ENCODE measurements at places on chromosomes 3 and 15.

DNA sequence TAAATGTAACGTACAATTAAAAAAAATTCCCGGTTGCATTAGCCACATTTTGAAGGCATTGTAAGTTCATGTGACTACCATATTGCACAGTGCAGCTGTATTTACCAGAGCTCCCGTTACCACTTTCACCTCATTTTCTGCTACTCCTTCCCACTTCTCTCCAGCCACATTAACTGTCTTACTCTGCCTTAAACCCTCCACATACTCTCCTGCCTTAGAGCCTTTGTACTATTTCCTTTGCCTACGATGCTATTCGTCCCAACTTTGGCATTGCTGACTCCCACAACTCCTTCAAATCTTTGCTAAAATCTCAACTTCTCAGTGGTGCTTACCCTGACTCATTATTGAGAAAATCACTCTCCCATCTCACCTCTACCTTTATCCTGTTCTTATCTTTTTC, 115.2 kb downstream of the CADM2 start:
- no peak for DNase-seq

DNA sequence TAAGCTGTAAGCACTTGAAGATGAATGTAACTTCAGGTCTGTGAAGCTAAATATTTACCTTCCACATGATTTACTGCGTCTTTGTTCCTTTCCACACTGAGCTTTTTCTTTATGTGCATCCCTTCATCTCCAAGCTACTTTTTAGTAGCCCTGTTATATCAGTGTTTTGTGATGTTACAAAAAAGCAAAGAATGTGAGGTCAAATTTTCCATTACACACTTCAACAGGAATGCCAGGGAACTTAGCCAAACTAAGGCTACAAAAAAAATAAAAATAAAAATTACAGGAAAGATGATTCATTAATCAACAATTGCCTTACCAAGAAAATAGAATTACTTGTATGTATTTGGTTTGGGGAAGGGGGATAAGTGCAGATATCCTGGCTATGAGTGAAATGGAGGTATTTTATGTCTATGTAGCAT, 73.0 kb downstream of the FILIP1L start:
- DNase-seq = no peak

DNA sequence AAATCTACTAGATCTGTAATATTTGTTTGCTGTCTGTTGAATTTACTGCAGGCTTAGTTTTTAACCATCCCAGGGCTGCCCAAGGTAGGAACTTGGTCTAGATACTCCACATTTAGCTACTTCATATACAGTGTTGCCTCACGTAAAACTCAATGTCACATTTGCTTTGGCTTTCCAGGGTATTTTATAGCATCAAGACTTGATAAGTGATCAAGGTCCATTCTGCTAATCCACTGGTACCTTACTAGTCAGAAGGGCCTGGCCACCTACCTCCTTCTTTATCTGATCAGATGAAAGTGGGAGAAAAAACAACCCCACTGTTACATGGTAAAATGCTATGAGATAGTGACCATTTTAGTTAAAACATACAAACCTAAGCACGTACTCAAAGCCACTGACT, 25.5 kb upstream of the GREM1 start:
- DNase-seq = no peak

DNA sequence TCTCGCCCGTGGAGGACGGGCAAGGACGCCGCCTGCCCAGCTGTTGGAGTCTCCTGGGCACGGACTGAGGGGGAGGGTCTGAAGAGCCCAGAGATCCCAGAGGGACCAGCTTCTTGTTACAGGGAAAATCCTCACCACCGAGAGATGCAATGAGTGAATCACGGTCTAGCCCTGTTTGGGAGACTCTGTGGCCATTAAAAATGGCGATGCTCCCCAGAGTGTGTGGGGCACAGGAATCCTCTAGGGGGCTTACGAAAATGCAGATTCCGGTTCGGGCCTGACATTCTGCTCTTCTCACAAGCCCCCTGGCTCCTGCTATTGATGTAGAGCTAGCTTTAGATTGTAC, 35.5 kb upstream of the EPHB3 start:
- no peak for DNase-seq

DNA sequence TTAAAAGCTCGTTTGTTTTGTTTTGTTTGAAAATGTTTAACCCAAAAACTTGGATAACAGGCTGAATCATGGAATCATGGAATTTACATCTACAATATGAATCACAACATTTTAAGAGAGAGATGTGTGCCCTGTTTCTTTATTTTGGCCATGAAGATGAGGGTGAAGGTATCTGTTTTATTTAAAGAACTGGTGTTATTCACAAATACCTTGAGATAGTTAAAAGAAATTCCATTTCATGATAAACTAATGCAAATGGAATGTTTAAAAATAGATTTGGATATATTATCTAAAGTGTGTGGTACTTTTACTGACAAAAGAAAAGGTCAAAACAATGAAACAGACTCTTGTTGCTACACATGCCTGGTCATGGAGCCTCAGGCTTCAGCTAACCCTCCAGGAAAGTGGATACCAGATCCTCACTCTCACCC, 486.0 kb upstream of the CFAP20DC start:
- no peak for DNase-seq

DNA sequence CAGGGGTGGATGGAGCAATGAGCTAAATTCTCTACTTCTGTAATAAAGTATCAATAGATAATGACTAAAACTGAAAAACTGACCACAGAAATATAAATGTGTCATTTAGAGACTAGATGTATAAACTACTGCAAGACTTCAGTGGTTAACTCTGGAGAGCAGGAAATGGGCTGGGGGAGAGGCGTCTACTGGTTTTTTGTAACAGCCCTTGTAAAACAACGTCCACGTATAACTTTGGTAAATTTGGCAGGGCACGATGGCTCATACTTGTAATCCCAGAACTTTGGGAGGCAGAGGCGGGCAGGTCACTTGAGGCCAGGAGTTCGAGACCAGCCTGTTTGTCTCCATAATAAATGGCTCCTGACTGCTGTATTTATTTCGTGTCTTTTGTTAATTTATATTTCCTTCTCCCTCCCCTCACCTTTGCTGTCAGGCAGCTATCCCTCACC, 12.5 kb downstream of the RAB27A start:
- DNase-seq = no peak

GRCh38 chr3:188037195-188037718, 116.7 kb upstream of the LPP start:
- peak; percentile 54 for DNase-seq

GRCh38 chr3:108099244-108099643, 8.4 kb upstream of the CD47 start:
- DNase-seq = no peak

- no peak for DNase-seq
Measured at GRCh38 chr15:37032091-37032775, 68.1 kb downstream of the MEIS2 start.

DNA sequence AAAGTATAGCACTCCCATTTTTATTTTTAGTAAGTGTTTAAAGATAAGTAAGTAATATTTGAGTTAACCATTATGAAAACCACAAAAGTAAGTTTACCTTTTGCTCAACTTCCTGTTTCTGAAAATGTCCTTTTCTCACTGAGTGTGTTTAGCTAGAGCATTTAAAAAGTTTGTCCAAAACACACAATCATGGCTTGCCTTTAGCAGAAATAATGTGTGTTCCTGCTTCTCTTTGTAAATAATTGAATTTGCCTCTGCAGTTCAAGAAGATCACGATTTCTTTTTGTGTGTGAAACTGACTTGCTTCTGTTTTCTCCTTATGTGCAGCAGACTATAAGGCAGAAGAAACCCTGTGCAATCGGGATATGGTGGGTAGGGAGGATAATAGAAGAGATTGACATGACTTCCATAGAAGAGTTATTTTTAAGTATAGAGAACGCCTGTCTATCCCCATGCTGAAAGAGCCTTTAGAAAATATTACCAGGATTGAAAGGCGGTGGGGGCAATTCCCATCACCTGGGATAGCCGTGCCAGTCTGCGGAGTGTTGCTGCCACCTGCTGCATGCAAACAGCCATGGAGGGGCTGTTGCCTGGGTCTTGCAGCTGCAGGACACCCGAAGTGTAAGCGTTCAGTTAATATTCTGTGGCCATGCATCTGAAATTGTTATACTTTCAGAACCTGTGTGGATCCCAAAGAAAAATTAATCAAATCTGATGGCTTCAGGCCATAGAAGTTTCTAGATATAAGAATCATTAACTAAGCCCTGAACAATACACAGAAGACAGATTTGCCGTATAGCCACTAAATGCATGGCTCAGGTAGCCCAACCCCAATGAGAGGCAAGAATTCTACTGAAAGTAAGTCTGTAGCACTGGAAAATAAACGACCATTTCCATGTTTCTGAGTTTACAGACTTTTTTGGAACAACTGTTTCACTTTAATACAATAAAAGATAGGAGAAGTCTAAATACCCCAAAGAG, 2.4 kb upstream of the CD96 start:
- DNase-seq = peak; percentile 60

GRCh38 chr3:101084404-101084803, 91.2 kb upstream of the ABI3BP start:
- DNase-seq = no peak

GRCh38 chr3:187519428-187519890, 150.7 kb downstream of the SST start:
- no peak for DNase-seq

- no peak for DNase-seq
Measured at GRCh38 chr3:105584003-105584790, 217.5 kb downstream of the ALCAM start.

DNA sequence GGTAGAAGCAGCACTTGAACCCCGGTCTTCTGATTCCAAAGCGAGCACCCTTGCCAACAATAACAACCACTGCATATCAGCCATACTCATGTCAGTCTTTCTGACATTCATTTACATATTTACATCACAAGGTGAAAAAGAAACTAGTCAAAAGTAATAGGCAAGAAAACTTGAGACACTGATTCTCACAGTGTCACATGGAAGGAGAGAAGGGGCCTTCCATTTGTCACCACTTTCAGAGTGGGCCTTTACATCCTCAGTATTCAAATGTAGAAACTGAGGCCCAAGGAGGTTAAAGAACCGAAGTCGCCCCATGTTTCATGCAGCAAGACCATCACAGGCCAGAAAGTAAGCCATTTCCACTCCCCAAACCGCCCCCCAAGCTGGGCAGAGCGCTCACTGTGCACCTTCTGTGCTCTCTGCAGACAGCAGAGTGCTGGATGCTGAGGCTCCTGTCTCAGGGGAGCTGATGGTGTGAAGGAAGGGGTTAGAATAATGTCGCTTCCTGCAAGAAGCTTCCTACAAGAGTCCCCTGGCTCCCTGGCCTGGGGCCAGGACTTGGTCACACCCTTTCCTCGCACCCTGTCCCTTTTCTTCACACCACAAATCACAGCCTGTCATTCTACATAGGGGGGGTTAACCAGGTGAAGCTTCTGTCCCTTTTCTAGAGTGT, 260.1 kb downstream of the UACA start:
- DNase-seq = no peak

DNA sequence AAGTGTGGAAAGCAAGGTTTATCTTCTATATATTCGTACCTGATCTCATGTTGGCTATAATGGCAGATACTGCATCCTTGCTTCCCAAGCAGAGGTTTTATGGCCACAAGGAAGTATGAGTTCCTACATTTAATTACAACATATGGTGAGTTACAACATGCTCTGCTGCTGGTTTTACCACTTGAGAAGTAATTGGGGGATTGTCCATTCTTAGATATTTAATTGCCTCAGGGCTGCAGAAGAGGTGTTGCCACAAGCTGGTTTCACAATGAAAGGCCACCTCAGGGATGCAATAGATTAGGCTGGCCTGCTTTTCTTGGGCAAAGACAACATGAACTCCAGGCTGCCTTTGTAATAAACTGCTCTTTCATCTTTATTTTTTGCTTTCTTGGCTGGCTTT, 48.6 kb downstream of the RAP2B start:
- DNase-seq = no peak

Data from SW480 (cell line).